ENCODE measurements at places on chromosomes 2 and 18.
A peak's percentile ranks its signal among the peaks of the same experiment; 100 is the strongest.

GRCh38 chr2:23566241-23567142 is 181.5 kb downstream of the KLHL29 start:
- DNase-seq = peak; percentile 32

DNA sequence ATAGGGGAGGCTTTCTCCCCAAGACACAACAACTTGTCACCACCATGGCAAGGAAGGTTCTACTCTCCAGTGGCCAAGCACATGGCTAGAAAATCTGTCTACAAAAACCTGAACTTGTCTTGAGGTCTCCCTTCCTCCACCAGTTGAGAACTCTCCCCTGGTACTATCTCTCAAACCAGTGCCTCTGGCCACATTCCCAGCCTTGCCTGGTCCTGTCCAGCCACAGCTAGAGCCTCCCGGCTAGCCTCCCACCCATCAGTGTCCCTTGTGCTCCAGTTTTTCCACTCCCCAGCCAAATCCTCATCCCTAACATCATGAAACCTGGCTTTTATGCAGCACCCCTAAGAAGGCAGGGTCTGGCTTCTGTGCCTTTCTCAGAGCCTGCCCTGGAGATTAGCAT is 21.2 kb upstream of the FZD5 start:
- DNase-seq = no peak

DNA sequence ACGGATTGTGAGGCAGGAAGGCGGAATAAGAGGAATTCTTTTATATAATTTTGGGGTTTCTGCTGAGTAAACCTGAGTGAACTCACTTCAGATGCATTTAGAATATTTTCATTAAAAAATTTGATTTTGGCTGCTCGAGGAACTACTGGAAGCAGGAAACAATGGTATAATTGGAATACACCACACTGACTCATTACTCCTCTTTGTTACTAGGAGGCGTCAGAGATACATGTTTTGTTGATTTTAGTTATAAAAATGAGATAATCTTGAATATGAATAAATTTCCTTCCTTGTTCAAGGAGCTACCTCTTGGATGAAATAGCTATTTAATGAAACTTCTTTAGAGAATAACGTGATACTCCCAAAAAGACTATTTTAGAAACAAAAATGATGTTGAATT is 97.4 kb downstream of the ANKRD36 start:
- DNase-seq = no peak

DNA sequence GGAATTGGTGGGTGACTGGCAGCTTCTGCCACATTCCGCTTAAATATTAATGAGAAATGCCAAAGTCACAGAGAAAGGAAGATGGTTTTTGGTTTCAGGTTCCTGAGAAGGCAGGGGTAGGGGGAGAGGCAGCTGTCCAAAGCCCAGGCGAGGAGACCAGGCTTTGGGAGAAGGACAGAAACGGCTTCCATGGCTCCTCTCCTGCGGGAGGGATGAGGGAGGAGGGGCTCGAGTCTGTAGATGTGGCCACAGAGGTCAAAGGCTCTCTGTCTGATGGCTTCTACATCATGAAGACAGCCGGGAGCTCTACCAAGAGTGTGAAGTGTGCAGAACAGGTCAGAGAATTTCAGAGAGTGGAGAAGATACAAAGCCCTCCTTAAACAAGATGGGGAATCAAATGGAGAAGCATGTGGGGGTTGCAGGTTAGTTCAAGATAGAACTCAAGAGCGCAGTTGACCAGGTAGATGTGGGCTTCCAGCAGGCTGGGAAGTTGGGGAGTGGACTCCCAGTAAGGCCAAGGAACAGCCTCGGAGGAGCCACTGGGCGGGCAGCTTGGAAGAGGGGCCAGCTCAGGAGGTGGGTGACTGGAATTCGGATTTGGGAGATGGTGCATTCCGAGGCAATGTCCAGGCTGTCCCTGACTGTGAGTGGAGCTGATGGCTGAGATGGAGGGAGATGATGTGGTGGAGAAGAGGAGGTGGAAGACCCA is 23.8 kb upstream of the HPCAL1 start:
- no peak for DNase-seq

- no peak for DNase-seq
Observed at GRCh38 chr2:239146741-239147181, 254.1 kb downstream of the HDAC4 start.

DNA sequence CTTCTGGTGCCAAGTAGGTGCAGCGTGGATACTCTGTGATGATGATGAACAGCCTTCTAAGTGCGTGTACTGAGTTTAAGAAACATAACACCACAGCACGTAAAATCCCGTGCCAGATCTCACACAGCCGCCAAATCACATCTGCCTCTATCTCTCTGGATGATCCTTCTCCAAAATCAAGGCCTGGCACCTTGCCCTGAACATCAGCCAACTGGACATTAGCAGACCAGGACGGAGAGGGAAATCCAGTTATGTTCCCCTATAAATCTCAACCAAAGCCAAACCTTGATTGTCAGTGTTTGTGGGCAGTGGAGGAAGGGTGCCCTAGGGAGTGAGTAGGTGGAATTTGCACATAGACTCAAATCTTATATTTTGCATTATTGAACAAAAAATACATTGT is 164.3 kb downstream of the MIB1 start:
- no peak for DNase-seq

GRCh38 chr18:13438507-13439056 is 220.0 kb downstream of the LDLRAD4 start:
- no peak for DNase-seq

DNA sequence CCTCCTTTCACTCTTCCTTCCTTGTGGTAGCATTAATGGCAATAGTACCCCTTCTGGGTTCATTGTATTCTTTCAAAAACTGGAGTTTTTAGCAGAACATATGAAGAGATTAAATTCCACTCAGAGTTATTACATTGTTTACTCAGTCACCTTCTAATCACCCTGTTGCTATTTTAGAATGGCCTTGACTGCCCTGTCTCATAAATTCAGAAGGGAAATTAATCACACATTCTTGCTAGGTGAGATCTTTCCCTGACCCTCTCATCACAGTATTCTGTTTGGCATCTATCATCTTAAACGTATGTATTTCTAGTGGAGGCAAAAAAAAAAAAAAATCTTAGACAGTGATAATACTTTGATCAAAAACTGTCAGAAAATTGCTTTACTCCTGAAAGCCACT is 760.4 kb downstream of the ADCYAP1 start:
- DNase-seq = no peak

- no peak for DNase-seq
Observed at GRCh38 chr18:50358844-50359243, 16.0 kb upstream of the SKA1 start.

GRCh38 chr2:204625135-204625534 is 79.9 kb downstream of the PARD3B start:
- no peak for DNase-seq

GRCh38 chr2:23387221-23387550 is 2.2 kb downstream of the KLHL29 start:
- no peak for DNase-seq

- DNase-seq = no peak
Observed at GRCh38 chr18:45004546-45005080, 323.9 kb downstream of the SETBP1 start.

Data from activated T-cell treated with anti-CD3 and anti-CD28 coated beads, Interleukin-2, amount 50 U/mL, for 1 hour (primary cell).